Natural killer cell treated with Interleukin-12 subunit alpha and Interleukin-12 subunit beta and Interleukin-15 and Interleukin-18, amount 100 ng/mL, for 72 hours (primary cell): ENCODE measurements at places on chromosomes 2 and 18.

DNA sequence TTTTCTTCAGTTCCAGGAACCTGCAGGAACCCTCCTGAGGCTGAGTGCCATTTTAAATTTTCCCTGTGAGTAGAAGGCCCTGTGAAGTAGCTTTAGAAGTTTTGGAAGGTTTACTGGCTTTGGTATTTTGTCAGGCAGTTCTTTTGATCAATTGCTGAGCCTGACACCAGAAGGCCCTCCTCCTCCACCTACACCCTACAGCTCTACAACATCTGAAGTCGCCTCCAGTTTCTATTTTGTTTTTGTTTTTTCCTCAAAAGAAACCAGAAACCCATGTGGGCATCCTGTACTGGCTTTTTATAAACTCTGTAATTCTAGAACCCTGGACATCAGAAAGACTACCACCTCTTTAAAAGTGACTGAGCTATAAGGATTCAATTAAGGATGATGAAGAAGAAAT is 153.7 kb downstream of the NRXN1 start:
- no peak overlapping the region for H3K4me3 ChIP-seq
- no peak overlapping the region for H3K27ac ChIP-seq
- DNase-seq: no peak
- no peaks in the 10 kb centered on the region for H3K4me1 ChIP-seq
- no peaks in the 10 kb centered on the region for H3K27me3 ChIP-seq
- no peaks in the 10 kb centered on the region for H3K36me3 ChIP-seq

DNA sequence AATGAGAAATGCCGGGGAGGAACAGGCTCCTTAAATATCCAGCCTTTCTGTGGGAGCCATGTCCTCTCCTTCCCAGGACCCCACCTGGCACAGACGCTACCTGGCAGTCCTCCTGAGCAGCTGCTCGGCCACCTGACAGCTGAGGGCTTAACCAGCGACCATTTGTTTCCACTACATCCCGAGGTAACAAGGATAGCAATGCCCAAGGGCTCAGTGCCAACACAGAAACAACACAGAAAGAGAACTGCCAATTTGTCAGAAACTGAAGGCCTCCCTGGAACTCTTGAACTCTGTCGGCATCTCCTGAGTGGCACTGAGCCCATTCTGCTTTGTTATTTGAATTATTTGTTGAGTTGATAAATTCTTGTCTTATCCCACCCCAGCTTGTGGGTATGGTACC is 122.2 kb upstream of the ARHGAP28 start:
- H3K27ac ChIP-seq: no peak overlapping the region
- H3K4me3 ChIP-seq: no peak overlapping the region
- H3K4me1 ChIP-seq: no peaks in the 10 kb centered on the region

DNA sequence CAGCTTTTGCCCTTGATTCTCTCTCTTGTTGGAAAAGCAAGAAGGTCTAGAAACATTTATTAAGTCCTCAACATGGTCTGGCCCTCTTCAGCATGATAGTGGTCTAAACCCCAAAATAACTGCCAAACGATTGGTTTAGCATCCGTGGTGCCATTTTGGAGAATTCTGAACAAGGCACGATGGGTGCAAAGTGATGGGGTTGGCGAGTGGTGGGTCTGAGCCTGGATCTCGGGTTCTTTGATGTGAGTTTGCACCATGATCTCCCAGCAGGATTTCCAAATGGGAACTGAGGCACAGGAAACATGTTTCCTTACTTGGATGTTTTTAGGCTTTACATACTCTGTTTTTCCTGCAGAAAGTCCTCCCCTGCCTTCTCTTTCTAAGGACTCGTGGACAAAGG is 240.3 kb downstream of the MYCN start:
- no peaks in the 10 kb centered on the region for H3K4me1 ChIP-seq
- no peak overlapping the region for H3K27ac ChIP-seq
- no peak overlapping the region for H3K4me3 ChIP-seq
- H3K27me3 ChIP-seq: no peaks in the 10 kb centered on the region
- DNase-seq: no peak

DNA sequence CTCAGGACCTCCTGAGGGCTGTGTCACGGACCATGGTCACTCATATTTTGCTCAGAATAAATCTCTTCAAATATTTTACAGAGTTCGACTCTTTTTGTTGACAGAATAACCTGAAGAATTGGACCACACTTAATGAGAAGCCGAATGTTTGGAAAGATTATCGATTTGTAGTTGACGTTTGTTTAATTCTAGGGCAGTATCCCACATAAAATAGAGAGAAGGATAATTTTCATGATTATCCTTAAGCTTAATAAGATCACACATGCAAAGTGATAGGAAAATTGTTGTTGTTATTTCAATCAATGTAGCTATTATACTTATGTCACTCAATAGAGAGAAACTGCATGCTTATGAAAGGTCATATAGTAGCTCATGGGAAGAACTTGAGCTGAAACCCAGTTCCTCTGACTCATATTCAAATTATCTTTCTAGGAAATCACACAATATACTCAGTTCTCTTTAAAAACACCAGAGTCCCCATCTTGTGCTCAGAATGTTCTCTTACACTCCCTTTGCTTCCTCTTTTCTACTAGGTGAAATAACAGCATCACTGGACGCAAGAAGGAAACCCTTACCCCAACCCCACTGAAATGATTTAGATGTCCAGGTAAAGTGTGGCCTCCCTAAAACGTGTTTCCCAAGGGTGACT is 982.1 kb downstream of the TSN start:
- peaks cover 7% of the 10 kb centered on the region for H3K4me1 ChIP-seq
- no peak overlapping the region for H3K4me3 ChIP-seq
- no peaks in the 10 kb centered on the region for H3K36me3 ChIP-seq
- DNase-seq: no peak
- H3K27ac ChIP-seq: peak overlapping the region; percentile 61

DNA sequence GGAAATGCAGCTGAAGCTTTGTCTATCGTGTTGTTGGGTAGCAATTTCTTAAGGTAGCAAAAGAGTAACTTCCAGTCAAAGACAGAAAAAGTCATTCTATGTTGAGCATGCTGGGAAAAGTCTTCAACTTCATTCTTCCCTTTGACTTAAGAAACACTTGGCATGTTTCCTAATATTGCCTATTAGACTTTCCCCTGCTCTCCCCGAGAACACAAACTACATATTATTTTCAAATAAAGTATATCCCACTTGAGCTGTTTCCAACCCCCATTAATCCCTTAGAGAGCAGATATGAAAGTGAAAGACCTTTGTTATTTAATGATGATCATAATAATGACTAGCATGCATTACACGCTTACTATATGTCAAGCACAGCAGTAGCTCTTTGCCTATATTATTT is 136.0 kb upstream of the SPOPL start:
- H3K4me3 ChIP-seq: no peak overlapping the region
- H3K36me3 ChIP-seq: peaks cover 4% of the 10 kb centered on the region
- H3K27me3 ChIP-seq: no peaks in the 10 kb centered on the region
- H3K4me1 ChIP-seq: no peaks in the 10 kb centered on the region
- no peak for DNase-seq
- H3K27ac ChIP-seq: no peak overlapping the region

GRCh38 chr2:27704342-27704876 is 40.7 kb downstream of the SLC4A1AP start:
- no peaks in the 10 kb centered on the region for H3K27me3 ChIP-seq
- peaks cover 21% of the 10 kb centered on the region for H3K4me1 ChIP-seq
- peak overlapping the region; percentile 78 for H3K27ac ChIP-seq
- no peak for DNase-seq
- H3K36me3 ChIP-seq: no peaks in the 10 kb centered on the region

DNA sequence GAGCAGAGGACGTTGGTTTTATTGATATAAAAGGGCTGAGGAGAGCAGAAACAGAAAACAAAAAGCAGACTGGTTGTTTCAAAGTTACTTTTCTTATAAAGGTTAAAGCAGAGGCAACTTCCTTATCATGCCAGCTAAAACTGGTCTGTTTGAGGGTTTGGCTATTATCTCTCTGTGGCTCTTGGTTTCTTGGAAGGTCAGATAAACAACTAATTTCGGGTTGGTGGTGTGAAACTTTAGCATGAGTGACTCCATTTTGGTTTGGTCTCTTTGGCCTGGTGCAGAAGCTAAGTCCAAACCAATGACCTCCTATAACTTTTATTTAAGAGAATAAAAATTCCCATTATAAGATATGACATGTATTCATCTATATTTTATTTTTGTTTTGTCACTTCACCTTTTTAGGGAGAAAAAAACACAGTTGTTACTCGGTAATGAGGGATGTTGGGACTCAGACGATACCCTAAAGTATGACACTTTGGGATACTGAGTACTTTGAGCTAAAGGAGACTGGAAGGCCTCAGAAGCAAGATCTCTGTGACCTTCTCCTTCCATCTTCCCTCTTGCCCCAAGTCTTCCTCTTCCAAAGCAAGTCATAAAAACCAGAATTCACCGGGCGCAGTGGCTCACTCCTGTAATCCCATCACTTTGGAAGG is 23.3 kb downstream of the TNFAIP6 start:
- H3K4me1 ChIP-seq: no peaks in the 10 kb centered on the region
- H3K36me3 ChIP-seq: no peaks in the 10 kb centered on the region
- H3K27me3 ChIP-seq: no peaks in the 10 kb centered on the region
- no peak for DNase-seq
- no peak overlapping the region for H3K4me3 ChIP-seq

DNA sequence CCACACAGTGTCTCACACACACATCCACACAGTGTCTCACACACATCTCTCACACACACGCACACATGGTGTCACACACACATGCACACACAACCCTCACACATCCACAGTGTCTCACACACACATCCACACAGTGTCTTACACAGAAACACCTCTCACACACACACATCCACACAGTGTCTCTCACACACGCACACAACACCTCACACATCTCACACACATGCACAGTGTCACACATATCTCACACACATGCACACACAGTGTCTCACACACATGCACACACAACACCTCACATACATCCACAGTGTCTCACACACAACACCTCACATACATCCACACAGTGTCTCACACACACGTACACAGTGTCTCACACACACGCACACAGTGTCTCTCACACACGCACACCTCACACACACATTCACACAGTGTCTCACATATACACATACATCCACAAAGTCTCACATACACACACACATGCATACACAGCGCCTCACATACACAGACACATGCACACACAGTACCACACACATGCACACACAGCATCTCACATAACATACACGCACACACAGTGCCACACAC is 473.9 kb upstream of the HS6ST1 start:
- DNase-seq: no peak
- no peak overlapping the region for H3K4me3 ChIP-seq
- peaks cover 6% of the 10 kb centered on the region for H3K27me3 ChIP-seq
- H3K4me1 ChIP-seq: no peaks in the 10 kb centered on the region
- H3K27ac ChIP-seq: no peak overlapping the region

- no peak for DNase-seq
- no peak overlapping the region for H3K27ac ChIP-seq
- no peaks in the 10 kb centered on the region for H3K36me3 ChIP-seq
- no peaks in the 10 kb centered on the region for H3K4me1 ChIP-seq
- H3K4me3 ChIP-seq: no peak overlapping the region
- peaks cover 3% of the 10 kb centered on the region for H3K27me3 ChIP-seq
These were observed 103.4 kb downstream of the MEIS1 start for GRCh38 chr2:66538291-66538690.

DNA sequence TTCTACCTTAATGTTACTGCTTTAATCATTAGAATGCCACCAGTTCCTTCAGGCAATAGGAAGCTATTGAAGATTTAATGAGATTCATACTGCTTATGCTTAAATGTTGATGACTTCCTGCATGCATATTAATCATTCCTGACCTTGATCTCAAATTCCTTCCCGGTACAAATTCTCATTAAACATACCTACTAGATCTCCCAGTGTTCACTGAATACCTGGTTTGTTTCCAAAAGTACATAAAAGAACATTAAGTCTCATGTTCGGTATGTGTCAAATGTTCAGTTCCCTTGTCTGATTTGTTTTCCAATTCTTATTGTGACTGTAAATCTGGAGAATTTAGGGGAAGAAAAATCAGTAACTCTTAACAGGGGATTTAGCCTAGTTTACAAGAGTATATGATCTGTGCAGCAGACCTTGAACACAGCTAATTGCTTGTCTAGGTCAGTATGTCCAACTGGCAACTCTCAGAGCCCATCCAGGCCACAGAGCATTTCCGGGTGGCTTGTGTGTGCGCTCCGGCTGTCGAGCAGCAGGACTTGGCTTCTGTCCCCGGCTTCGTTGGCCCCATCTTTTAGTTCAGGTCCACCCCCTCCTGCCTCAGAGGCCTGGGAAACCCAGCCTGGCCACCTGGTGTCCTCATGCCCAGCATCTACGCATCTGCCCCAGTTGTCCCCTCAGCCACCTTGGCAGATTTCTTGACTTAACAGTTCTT is 13.1 kb downstream of the METAP1D start:
- H3K27ac ChIP-seq: peak overlapping the region; percentile 74
- no peaks in the 10 kb centered on the region for H3K36me3 ChIP-seq
- H3K27me3 ChIP-seq: no peaks in the 10 kb centered on the region

GRCh38 chr2:160390544-160391455 is 102.8 kb downstream of the RBMS1 start:
- peak overlapping the region; percentile 66 for H3K4me3 ChIP-seq
- no peaks in the 10 kb centered on the region for H3K27me3 ChIP-seq
- no peak overlapping the region for H3K27ac ChIP-seq
- DNase-seq: no peak
- peaks cover 4% of the 10 kb centered on the region for H3K36me3 ChIP-seq

GRCh38 chr2:208311954-208312353 is 45.9 kb downstream of the PIKFYVE start:
- no peaks in the 10 kb centered on the region for H3K4me1 ChIP-seq
- no peak overlapping the region for H3K27ac ChIP-seq
- H3K27me3 ChIP-seq: no peaks in the 10 kb centered on the region
- H3K36me3 ChIP-seq: peaks cover 5% of the 10 kb centered on the region
- no peak for DNase-seq

DNA sequence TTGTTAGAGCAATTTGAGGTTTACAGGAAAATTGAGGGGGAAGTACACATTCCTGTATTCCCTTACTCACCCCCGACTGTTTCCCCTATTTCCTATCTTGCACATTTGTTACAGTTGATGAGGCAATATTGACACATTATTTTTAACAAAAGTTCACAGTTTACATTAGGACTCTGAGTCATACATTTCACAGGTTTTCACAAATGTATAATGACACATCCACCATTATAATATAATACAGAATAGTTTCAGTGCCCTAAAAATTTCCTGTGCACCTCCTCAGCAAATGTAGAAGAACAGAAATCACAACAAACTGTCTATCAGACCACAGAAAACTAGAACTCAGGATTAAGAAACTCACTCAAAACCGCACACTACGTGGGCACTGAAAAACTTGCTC is 160.6 kb upstream of the RMP24 start:
- peak overlapping the region; percentile 49 for H3K4me3 ChIP-seq
- DNase-seq: no peak
- peaks cover 22% of the 10 kb centered on the region for H3K4me1 ChIP-seq

DNA sequence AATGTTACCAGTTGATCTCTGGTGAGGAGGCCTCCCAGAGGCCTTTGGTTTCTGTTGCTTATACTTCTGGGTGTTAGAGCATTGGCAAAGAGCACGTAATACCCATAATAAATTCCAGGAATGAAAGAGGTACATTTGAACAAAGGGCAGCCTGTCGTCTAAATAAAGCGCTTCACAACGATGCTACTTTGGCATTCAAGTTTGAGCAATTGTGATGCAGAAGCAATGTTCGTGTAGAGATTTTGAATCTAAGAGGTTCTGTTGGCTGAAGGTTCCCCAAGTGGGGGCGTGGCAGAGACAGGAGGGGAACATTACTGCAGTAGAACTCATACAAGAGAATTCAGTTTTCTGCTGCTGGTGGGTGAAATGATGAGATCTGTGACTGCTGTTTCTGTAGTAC is 27.8 kb downstream of the ZNF532 start:
- H3K36me3 ChIP-seq: no peaks in the 10 kb centered on the region
- no peak for DNase-seq
- no peaks in the 10 kb centered on the region for H3K27me3 ChIP-seq
- H3K27ac ChIP-seq: no peak overlapping the region
- no peak overlapping the region for H3K4me3 ChIP-seq
